Activated CD4-positive, alpha-beta T cell treated with anti-CD3 and anti-CD28 coated beads, Interleukin-2, amount 10 ng/mL, durations not matched to agents 7 days and 5 days (primary cell): ENCODE measurements at places on chromosomes 16 and 17.

GRCh38 chr17:68621065-68621464 lies 19.9 kb upstream of the FAM20A start:
- no peak for DNase-seq

- peak; percentile 73 for DNase-seq
Observed at GRCh38 chr17:47323382-47324223, at the start of gene EFCAB13. EFCAB13 (plus strand) TSS chr17:47323955; CDS start chr17:47328354, 4,399 bp downstream.

GRCh38 chr16:9340526-9341256 lies 249.2 kb downstream of the HAPSTR1 start:
- DNase-seq, result no peak

DNA sequence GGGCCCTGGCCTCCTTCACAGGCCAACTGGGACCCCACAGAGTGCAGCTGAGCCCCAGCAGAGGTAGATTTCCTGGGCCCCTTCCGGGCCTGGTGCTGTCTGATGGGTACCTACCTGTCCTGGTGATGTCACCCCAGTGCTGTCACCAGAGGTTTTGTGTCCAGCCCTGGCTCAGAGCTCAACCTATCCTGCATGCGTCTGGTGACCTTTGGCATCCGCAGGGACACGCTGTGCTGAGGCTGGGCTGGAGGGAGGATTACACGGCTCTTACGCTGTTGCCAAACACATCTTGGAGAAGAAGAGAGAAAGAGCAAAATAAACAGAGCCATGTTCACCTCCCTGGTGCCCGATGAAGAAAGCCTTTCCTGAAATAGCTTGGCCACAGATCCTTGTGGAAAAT lies 70.6 kb upstream of the MED9 start:
- DNase-seq, result no peak

DNA sequence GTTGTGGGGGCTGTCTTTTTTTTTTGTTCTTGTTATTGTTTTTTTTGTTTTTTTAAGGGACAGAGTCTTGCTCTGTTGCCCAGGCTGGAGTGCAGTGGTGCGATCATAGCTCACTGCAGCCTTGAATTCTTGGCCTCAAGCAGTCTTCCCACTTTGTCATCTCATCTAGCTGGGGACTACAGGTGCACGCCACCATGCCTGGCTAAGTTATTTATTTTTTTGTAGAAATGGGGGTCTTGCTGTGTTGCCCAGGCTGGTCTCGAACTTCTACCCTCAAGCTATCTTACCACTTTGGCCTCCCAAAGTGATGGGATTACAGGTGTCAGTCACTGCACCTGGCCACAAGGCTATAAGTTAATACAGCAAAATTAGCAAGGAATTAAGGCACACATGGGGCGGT lies 101.7 kb downstream of the ABCC1 start:
- no peak for DNase-seq

DNA sequence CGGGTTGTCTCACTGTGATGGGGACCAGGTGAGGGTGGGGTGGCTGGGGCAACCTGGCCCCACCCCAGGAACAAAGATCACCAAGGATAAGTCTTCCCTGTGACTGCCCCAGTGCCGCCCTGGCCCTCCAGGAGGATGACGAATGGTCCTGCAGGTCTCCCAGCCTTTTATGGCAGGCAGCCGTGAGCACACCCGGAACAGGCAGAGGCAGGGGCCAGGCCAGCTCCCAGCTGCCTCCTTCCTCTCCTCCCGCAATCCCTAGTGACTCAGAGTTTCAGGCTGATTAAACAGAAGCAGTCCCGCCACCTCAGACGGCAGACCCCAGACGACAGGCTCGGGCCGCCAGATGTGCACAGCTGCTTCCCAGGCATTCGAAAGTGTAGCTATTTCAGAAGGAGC lies 13.3 kb downstream of the JUP start:
- DNase-seq, result no peak

GRCh38 chr17:17826342-17826713 lies 10.5 kb downstream of the SREBF1 start:
- DNase-seq, result no peak

DNA sequence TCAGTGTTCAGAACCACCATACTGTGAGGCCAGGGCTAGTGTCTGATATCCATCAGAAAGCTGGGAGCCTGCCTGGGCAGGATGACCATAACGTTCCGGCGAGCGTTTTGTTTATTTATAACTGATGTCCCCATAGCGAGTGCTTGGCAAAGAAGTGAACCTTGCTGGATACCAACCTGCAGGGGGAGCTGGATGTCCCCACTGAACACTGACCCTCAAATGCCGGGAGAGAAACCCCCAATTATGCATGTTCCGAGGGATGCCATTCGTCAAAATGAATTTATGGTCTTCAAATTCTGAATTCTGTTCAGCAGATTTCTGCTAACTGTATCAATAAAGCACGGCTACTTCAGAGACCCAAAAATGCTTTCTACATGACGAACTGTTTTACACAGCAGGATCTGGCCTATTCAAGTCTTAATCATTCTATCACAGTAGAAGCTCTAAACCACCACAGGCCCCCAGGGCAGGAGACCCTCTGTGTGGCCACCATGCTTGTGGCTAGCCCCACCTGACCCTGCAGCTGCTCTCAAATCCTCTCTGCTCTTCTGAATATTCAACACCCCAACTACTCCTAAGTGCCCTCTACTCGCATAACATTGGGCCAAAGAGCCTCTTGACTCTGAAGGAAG lies 15.2 kb downstream of the MED24 start:
- no peak for DNase-seq

- peak; percentile 50 for DNase-seq
Observed at GRCh38 chr17:17740615-17741348, 59.5 kb downstream of the RAI1 start.

- no peak for DNase-seq
Observed at GRCh38 chr16:84932681-84933080, 78.7 kb downstream of the ZDHHC7 start.

DNA sequence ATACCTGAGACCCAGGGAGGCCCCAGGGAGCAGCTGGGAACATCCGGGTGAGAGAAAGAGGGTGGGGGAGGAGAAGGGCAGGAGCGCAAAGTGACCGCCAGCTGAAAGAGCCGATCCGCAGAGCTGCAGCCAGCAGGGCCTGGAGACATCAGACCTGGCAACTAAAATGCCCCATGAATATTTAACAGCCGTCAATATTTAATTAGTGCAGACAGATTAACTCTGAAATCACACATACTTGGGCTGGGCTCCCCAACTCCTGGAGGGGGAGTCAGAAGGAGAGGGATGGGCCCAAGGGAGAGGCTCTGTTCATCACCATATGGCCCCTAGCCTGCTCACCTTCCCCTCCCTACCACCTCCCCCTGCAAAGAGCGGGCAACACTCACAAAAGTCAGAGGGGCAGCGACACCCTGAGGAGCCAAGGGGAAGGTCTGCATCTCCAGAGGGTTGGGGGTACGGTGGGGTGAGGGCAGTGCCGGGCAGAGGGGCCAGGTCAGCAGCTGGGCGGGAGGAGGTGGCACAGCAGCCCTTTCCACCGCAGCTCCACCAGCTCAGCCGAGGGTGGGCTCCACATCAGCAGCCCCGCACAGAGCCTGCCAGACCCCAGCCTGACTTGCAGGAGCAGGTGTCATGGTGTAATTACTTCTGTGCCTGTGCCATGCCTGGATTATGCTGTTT lies 61.9 kb upstream of the CCL1 start:
- no peak for DNase-seq

GRCh38 chr17:45101546-45101882 lies 30.8 kb downstream of the PLCD3 start:
- DNase-seq, result no peak

DNA sequence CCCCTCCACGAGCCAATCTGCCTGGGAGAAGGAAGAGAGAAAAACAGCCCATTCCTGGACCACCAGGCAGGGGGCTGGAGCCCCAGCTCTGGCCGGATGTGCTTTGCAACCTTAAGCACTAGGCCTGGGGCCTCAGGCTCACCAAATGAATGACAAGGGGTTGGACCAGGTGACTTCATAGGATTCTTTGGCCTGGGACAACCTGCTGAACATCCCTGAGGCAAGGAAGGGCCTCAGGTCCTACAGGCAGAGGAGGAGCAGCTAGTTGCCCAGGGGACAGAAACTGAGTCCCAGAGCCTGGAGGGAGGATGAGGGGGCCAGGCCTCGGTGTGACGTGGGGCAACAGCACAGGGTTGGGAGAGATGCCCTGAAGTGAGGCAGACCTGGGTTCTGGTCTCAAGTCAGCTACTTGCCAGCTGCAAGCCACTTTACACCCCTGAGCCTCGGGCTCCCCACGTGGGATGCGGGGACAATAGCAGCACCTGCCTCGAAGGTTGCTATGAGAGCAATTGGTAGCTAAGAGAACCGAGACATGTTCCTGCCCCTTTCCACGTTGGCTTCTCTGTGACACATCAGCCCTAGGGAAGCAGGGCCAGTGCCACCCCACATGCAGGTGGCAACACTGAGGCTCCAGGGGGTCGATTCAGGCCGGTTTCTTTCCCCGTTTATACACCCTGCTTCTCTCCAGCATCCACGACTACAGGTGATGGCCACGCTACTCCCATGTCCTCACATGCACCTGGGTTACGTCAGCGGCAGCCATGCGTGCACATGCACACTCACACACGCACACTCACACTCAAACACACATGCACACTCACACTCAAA lies 42.6 kb downstream of the CFAP20 start:
- DNase-seq, result no peak

DNA sequence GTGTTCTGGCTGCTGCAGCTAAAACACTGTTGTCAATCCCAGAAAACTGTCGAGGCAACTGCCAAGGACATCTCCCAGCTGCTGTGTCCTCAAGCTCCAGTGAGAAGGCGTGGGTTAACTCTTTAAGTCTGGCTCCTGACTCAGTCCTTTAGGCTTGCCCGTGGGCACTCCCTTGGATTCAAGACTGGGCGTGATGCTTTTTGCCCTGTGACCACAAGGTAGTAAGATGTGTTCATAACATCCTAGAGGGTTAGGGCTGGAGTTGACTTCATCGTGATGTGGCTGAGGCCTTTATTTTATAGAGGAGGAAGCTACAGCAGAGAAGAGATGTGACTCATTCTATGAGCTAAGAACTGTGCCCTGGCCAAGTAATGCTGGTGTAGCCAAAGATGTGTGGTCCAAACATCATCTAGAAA lies 50.9 kb upstream of the TEKT3 start:
- no peak for DNase-seq

- DNase-seq, result no peak
Observed at GRCh38 chr16:53501216-53501859, 1.7 kb downstream of the AKTIP start.

GRCh38 chr17:352421-353212 lies at the start of gene RPH3AL:
RPH3AL (minus strand) TSS chr17:352807; CDS start chr17:327543, 25,264 bp downstream.
- DNase-seq, result no peak

DNA sequence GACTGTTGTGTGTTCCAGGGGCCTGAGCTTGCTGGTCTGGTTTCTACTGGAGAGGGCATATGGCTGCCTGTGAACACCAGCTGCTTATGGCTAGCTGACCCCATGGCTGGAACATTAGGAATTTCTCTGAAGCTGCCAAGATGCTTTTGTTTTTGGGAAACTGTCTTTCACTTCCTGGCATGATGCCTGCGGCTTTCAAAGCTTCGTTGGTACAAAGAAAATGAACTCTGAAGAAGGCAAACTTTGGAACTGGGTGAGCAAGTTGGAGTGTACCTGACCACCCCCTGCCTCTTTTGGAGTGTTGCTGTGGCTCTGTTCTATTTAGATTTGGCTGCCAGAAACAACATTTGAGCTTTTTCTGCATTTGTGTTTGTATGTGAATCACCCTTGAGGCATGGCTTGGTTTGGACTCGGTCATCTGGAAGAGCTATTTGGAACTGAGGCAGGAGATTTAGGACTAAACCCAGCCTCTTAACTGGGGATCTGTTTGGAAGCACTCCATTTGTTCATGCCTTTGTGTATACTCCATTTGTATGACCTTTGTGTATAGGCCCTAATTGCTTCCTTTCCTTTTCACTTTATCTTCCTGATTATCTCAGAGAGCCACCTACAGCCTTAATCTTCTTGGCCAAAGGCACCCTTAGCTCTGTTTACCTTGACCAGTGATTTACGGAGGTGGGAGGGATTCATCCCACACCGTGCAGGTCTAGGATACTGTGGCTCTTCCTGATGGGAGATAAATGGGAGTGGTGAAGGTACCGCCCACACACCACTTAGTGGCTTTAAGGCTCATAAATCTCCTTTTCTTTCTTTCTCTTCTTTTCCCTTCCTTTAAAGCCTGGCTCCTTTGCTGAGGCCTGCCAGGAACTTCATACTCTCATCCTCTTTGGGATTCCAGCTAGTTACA lies 7.3 kb upstream of the CPHXL start:
- no peak for DNase-seq

DNA sequence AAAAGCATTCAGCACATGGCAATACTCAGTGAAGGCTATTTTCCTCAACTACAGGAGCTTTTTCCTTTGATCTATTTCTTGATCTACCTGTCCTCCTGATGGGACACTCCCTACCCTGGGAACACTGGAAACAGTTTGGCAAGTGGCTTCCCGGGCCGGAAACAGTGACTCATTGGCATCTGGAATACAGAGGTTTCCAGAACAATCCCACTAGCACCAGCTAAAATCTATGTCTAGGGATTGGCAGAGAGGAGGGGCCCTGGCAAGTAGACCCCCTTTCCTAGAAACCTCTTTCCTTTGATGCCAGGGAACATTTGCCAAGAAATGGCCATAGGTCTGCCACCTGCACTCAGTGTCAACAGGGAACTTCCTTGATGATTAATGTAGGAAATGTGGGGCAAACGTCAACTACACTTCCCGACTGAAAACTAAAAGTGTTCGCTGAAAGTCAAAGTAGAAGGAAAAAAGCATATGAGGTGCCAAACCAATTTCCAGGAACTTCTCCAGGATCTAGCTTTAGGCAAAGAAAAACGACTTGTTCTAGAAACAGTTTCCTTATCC lies 30.4 kb upstream of the FBXW10B start:
- DNase-seq, result no peak

DNA sequence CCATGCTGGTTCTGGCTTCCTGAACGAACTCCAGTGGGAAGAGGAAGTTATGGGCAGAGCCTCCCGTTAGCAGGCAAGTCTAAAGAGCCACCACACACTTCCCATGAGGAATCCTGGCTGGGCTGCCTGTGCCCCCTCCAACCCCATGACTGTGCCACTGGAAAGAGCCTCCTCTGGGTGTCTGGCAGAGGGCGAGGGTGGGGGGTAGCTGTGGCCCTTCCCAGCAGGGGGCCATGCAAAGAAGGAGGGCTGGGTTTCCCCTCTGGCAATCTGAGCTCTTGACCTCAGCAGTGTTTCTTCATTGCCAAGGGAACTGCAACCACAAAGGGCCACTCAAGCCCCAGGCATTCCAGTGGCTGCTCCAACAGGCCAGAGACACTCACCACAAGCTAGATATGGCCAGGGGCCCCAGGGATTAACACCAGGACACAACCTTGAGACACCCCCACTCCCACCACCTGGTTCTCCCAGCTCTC lies 1.7 kb upstream of the RRAD start:
- no peak for DNase-seq

GRCh38 chr17:64063766-64064224 lies 43.4 kb upstream of the ICAM2 start:
- peak; percentile 62 for DNase-seq

DNA sequence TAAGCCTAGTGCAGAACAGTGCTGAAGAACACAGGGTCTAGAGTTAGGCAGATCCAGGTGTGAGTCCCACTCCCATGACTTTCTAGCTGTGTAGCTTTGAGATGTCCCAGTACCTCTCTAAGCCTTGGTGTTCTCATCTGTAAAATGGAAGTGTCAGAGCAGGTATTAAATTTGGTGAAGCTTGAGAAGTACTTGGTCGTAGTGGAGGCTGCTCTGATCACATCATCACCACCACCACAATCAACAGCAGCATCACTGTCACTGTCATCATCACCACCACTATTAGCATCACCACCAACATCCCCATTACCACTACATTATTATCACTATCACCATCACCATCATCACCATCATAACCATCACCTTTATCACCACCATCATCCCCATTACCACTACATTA lies 132.1 kb downstream of the CMIP start:
- no peak for DNase-seq

GRCh38 chr17:72672729-72673128 lies 419.8 kb downstream of the SLC39A11 start:
- DNase-seq, result no peak

GRCh38 chr17:34443619-34444469 lies 80.8 kb upstream of the CCL1 start:
- no peak for DNase-seq
